ENCODE measurements at places on chromosomes 4 and X.
A peak's percentile ranks its signal among the peaks of the same experiment; 100 is the strongest.

DNA sequence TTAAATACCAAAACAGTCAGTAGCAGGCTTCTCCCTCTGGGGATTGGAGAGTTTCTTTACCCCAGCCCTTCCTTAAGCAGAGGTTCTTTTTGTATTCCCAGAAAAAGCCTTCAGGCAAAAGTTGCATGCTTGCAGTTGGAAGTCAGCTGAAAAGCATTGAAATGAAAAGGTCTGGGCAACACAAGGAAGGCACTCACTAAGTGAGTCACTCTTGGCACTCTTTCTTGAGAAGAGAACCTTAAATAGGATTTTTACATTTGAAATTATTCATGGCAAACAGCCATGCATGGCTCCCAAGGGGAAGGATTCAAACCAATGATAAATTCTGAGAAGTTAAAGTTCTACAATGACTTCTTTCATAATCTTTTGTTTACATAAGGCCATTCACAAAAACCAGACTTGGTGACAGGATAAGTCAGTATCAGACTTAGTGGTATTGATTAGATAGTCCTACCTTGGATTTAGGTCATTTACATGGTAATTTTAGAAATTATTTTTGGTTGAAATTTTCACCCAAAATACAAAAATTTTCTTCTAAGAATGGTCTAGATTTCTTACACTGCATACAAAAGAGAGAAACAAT is 2068.9 kb downstream of the PCDH7 start:
- no peak for DNase-seq

GRCh38 chrX:100745806-100746537 is 14.1 kb upstream of the SYTL4 start:
- DNase-seq, result no peak

DNA sequence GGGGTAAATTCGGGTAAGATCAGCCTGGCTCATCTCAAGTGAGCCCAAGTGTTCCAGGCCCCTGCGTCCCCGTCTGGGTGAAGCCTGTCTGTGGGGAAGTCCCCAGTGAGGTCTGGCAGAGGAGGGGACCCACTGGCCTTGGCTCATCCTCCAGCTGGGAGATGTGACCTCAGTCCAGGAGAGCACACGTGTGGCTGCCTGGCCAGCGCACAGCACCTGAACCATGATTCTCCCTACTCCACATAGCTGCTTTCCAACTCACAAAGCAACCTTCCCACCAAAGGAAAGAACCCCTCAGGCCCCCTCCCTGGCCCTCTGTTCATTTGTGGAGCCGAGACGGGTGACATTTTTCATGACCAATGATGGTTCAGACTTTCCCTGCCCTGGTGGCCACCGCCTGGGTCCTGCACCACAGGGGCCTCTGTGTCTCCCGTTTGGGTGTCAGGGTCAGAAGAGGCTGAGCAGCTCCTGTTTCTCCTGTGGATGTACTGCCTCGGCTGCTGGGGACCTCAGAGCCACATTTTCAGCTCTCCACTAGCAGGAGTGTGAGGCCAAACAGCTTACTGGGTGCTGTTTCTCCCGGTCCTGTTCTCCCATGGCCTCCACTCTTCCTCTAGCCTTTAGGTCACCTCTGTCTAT is 111.4 kb downstream of the CPZ start:
- DNase-seq, result peak; percentile 12

DNA sequence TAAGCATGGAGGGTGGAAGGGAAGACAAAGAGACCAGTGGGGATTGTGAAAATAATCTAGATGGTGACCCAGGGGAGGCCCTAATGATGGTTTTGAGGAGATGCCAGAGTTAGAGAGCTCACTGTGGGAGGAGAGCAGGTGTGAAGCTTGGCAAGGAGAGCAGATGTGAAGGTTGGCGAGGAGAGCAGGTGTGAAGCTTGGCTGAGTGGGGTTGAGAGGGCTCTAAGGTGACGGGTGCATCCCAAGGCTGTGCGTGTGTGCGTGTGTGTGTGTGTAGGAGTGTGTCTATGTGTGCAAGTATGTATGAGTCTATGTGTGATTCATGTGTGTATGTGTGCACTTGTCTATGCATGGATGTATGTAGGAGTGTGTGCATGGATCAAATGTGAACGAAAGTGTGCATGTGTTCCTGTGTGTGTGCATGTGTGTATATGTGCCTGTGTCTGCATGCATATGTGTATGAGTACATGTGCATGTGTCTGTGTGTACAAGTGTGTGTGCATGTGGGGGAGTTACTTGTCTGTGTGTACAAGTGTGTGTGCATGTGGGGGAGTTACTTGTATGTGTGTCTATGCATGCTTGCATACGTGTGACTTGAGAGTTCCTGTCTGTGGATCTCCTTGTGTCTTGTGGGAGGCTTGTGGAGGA is 72.0 kb downstream of the EVC start:
- peak; percentile 5 for DNase-seq

GRCh38 chr4:112311516-112311915 is 14.3 kb downstream of the ALPK1 start:
- DNase-seq, result no peak

DNA sequence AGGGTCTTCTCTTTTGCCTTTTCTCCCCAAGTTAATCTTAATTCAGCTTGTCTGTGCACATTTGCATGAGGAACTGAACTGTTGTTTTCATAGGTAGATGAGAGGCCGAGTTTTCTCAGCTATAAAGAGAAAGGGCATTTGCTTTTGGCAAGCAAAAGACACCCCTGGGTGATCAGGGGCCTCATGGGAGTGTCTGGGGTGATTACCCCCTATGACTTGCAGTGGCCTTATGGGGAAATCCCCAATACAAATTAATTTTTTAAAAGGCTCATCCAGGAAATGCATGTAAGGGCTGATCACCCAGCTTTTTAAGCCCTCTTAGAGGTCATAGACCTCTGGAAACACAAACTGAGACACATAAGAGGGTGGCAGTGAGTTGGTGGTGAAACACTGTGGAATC is 56.4 kb upstream of the HMX1 start:
- DNase-seq, result no peak

- peak; percentile 31 for DNase-seq
Observed at GRCh38 chr4:54100595-54101189, 729 bp downstream of the GSX2 start.

GRCh38 chr4:223913-224497 is 81.3 kb downstream of the ZNF732 start:
- no peak for DNase-seq

DNA sequence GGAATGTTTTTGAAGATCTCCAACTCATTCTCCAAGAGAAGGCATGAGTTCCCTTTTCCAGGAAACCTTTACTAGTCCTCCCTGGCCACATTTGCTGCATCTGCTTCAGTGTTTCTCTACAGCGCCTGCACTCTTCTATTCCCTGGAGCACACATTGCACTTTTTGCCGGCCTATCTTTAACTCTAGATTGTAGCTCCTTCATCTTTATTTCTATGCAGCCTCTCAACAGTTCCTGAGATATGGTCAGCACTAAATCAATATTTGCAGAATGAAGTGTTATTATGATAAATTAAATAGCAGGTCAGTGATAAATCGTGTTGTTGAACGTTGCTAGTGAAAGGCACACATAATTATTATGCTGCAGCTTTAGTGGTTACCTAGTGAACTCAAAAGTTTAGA is 88.3 kb downstream of the VCX3A start:
- DNase-seq, result no peak

DNA sequence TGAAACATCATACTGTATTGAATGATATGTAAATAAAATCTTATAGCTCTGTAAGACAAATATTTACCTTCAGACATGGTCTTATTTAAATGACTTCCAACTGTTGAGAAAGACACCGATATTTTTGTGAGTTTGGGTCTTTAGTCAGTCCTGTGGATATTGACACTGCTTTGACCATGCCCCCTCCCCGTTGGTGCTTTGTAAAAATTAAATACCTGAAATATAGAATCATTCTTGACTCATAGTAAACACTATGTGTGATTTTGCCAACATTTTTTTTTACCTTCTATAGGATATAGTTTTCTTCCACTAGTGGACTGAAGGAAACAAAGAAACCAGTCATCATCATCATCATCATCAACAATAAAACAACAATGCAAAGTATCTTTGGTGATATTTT is 114.3 kb upstream of the HS3ST1 start:
- DNase-seq, result no peak

DNA sequence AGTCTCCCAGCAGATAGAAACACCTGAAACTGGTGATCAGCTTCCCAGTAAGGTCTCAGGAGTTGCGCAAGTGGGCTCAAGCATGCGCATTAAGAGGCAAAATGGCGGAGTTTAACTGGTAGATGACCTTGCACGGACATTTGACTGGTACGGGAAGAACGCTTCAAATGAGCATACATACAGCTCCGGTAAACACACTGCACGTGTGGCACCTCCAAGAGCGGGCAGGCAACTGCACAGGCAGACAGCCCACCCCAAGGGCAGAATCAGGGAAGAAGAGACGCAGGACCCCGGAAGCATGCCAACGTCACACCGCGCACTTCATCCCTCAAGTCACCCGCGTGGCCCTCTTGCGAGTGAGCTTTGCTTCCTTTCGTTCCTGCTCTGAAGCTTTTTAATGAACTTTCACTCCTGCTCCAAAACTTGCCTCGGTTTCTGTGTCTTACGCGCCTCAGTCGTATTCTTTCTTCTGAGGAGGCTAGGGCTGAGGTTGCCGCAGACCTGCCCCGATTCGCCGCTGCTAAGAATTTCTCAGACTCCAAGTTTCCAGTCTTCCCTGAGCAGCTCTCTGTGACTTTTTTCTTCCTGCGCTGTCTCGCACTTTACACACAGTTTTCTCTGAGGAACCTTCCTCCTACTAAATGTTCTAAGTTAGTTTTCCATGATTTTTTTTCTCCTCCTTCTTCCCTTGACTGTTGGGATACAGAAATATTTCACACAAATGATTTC is 180.7 kb upstream of the ZFP42 start:
- no peak for DNase-seq

- DNase-seq, result no peak
Observed at GRCh38 chr4:94488670-94489069, 36.9 kb downstream of the PDLIM5 start.

GRCh38 chr4:158374318-158374717 is 147.4 kb upstream of the RXFP1 start:
- no peak for DNase-seq

DNA sequence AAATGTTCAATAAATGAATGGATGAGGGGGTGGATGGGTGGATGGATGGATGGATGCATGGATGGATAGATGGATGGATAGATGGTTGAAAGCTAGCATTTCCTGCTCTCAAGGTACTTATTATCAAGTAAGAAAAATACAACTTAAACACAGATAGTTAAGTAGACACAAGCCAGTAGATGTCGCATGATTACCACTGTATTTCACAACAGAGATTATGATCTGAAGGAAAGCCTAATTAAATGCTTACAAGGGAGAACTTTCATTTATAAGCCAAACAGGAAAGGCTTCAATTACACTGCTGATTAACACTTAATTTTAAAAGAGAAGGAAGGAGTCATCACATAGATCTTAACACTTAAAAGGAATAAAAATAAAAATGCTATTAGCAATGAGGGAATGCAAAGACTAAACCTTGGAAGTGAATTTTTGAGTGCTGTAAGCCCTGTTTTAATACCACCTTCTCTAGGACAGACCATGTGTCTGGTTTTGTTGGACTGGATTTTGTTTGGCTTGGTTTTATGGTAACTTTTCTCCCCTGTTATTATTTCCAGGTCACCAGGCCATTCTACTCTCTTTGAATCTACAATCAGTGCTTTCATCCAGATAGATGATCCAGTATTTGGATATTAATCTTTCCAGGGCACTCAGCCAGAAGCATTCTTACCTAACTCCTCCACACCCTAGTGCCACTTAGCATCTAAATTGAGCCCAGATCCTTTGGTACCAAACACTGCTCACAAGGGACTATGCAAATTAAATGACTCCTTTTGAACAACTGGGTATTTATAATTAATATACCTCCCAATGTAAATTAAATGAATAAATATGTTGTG is 75.5 kb upstream of the SLC39A8 start:
- no peak for DNase-seq

- no peak for DNase-seq
Observed at GRCh38 chr4:2303121-2303685, 41.3 kb upstream of the MXD4 start.

- no peak for DNase-seq
Observed at GRCh38 chr4:20421603-20421985, 169.9 kb downstream of the SLIT2 start.

DNA sequence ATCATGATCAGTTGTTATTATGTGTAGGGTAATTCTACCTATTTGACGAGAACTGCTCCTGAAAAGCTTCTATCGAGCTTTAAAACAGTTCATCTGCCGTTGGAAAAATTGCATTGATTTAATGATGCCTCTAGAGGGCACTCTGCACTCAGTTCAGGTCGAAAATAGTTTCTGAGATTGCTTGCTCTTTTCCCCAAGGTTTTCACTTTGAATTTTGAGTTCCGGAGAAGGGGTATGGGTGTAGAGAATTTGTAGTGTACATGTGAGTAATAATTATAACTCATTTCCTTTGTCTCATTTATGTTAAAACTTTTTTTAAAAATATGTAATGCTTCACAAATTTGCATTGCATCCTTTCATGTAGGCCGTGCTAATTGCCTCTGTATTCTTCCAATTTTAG is 28.4 kb upstream of the TNIP3 start:
- DNase-seq, result no peak

GRCh38 chr4:184439856-184440594 is 34.3 kb downstream of the IRF2 start:
- no peak for DNase-seq

GRCh38 chrX:42837101-42837726 is 59.3 kb upstream of the PPP1R2C start:
- DNase-seq, result no peak

DNA sequence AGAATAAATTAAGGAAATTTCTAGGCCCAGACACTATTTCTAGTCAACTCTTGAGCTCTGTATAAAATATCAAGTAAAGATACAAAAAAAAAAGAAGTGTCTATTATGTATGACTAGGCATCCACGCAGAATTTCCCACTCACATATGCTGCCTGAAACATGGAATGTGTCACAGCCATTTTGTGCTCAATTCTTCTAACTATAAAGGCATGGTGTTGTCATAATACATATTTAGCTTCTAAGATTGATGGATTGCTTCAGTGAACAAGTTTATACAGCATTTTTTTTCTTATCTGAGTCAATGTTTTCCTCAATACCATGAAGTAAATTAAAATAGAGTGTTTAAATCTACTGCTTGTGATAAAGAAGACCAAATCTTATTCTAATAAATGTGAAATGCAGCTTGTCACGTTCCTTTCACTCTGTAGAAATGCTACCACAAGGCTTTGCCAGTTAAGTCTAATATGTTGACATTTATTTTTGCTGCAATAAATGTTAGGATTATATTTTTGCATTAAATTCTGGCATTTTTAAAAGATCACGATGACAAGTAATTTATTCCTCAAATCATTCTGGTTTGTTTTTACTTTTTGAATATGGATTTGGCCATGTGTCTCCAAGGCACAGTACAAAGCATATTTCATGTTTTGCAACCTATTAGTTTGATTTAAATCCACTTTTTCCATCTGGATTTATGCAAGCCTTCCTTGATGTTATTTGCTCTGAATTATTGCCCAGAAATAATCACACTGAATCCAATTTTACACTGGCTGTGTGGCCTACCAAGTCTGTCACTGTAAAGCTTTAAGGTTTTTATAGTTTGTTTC is 1829.0 kb upstream of the PCDH7 start:
- no peak for DNase-seq

DNA sequence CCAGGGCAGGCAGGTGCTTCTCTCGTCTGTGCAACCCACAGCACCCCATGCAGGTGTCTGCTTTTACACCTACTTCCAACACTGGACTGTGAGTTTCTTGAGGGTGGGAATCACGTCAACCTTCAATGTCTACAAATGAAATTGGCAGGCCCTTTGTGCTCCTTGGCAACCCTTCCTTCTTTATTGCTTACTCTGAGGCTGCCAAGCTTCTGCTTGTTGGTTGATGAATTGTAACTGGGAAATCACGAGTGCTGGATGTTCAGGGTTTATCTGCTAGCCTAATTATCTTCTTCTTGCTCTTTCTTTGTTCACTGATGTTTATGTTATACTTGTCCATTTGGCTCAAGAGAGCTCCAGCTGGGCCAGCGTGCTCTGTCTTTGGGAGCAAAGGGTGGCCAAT is 2.5 kb upstream of the DGAT2L6 start:
- no peak for DNase-seq

Measured in H9 (cell line).